ENCODE measurements at places on chromosomes 1 and 21.

GRCh38 chr1:47926461-47926999, 70.7 kb downstream of the TRABD2B start:
- DNase-seq: no peak

- DNase-seq: peak; percentile 86
Measured at GRCh38 chr1:9110669-9111356, 18.1 kb downstream of the GPR157 start.

GRCh38 chr1:32336963-32337675, 1.1 kb upstream of the MARCKSL1 start:
- DNase-seq: no peak

GRCh38 chr1:157438613-157439012, 113.7 kb downstream of the FCRL5 start:
- no peak for DNase-seq

DNA sequence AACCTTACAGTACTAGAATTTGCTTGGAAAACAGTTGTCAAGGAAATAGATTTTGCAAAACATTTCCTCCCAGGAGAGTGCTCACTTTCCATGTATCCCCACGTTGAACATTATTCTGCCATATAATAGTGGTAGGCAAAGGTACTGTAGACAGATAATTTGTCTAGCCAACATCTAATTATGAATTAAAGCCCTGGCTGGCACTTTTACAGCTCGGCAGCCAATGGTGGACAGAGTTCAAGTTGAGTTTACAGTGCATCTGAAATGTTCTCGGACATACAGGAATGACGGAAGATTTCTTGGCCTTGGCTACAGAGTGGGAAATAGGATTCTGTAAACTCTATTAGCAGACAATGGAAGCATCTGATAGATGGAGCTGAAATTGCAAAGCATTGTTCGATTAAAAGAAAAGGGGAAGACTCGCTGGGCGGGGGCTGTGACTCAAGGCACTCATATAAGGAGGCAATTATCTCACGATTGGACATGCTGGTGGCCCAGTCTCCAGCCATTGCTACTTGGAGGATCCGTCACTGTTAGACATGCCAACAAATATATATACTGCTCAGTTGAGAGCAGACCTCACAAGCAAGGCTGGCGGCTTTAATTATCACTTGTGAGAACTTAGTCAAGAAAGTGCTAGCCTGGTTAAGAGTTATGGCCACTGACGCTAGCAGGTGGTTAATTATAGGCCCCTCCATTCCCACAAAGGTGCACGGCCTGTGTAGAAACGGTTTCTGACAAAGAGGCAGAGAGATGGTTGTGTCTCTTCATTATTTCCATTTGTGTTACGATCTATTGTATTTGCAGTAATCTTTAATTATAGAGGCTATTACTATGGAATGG, 48.0 kb downstream of the MAN1C1 start:
- DNase-seq: no peak

- DNase-seq: peak; percentile 89
Measured at GRCh38 chr1:204350857-204351573, 8.7 kb downstream of the PLEKHA6 start.

GRCh38 chr1:91555821-91556531, 55.3 kb downstream of the CDC7 start:
- no peak for DNase-seq

DNA sequence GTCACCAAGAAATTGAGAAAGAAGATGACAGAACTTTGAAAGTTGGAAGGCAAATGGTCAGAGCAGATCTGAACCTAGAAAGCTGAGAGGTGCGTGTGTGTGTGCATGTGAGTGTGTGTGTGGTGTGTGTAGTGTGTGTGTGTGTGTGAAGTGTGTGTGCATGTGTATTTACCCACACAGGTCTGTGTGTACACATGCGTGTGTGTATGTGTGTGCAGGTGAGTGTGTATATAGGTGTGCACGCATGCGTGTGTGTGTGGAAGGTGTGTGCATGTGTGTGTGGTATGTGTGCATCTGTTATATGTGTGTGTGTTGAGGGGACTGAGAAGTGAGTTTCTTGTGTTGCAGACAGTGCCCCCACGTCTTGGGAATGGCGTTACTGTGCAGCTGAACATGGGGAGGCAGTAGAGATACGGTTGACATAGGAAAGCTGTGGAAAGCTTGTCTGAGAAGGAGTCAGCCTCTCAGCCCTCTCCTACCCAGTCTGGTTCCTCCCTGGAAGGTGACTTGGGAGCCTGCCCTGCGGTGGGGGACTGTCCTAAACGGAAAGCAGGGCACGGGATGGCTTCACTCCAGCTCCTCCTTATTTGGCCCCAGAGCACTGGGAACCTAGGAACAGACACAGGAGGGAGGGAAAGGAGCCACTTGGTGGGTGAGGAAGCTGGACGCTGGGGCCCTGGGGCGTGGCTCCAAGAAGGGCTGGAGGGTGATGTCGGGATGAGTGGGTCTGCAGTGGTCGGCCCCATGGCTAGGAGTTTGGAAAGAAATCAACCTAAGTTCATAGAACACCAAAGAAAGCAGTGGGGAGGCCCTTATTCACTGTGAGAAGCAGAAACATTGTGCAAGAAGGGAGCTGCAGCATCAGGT, 97.2 kb downstream of the PCBP3 start:
- no peak for DNase-seq

DNA sequence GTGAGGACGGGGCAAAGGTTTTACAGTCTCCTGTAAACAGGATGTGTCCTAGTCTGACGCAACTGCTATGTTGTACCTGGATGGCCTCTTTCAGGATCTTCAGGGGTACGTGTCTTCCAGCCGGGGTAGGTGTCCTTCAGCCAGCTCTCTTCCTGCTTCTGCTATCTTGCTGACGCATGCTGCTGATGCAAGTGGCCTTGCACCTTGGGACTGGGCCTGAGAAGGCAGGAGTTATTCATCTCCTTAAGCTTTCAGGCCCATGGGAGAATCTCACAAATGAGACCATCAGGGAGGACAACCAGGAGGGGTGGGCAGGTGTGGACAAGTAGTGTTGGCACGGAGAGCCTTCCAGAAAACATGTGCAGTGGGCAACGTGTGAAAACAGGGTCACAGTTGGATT, 7.9 kb upstream of the SPRR1B start:
- DNase-seq: no peak

DNA sequence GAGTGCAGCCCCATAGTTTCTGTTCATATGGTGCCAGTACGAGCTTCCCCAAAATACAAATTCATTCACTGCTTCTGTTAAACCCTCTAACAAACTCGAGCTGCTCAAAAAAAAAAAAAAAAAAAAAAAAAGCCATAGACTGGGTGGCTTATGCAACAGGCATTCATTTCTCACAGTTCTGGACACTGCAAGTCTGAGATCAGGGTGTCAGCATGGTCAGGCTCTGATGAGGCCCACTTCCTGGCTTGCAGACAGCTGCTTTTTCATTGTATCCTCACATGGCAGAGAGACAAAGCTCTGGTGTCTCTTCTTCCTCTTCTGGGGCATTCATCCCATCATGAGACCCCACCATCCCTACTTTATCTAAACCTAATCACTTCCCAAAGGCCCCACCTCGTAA, 121.6 kb downstream of the PTBP2 start:
- DNase-seq: no peak

GRCh38 chr1:100879422-100879821, 15.2 kb downstream of the EXTL2 start:
- no peak for DNase-seq

GRCh38 chr1:94863297-94863911, 43.2 kb downstream of the SLC44A3 start:
- no peak for DNase-seq

DNA sequence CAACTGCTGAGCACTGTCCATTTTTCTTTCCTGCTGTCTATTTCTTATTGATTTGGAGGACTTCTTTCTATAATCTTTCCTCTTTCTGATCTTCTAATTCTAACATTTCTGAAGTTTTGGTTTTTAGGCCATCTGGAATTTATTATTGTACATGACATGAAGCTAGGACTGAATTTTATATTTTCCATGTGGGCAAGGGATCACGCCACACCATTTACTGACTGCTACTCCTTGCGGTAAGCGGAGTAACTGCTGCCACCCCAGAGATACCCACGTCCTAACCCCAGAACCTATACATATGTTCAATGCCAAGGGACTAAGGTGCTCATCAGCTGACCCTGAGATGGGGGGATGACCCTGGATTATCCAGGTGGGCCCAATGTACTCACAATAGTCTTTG, 70.6 kb downstream of the NPHP4 start:
- no peak for DNase-seq

- no peak for DNase-seq
Measured at GRCh38 chr1:38213646-38214434, 167.2 kb upstream of the POU3F1 start.

GRCh38 chr1:33367485-33368405, 46.8 kb upstream of the A3GALT2 start:
- peak; percentile 85 for DNase-seq

DNA sequence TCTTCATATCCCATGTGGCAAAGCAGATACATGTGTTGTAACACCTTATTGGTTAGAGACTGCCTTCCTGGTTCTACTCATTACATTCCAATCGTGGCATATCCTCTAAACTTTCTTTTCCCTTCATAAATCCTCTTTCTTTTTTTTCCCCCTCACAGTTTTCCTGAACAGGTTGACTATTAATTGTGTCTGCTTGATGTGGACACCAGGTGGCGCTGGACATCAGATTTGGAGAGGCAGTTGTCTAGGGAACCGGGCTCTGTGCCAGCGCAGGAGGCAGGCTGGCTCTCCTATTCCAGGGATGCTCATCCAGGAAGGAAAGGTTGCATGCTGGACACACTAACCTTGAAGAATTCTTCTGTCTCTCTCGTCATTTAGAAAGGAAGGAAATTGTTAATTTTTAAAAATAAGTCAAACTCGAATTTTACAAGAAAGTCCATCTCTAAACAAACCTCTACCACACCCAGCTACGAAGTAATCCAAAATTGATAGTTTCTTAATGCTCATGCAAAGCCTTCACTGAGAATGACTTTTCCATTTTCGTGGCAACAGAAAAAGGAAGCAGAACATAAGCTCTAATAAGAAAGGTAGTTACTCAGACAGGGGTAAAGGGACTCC, 59.4 kb upstream of the ASB17 start:
- peak; percentile 85 for DNase-seq

GRCh38 chr1:59018446-59018845, 234.6 kb upstream of the JUN start:
- DNase-seq: no peak

DNA sequence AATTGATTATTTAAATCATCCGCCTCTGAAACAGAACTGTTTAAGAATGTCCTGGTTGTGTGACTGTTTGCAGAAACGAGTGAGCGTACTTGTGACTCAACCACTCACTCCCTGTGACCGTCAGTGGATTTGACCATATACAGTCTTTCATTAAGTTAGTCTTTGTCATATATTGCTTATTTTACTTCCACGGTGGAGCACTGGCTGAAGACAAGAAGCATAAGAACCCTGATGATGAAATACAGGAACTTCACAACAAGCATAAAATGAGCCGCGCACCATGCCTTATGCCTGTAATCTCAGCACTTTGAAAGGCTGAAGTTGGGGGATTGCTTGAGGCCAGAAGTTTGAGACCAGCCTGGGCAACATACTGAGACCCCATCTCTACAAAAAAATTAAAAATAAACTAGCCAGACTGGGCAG, 194.0 kb downstream of the TOMM20 start:
- no peak for DNase-seq

DNA sequence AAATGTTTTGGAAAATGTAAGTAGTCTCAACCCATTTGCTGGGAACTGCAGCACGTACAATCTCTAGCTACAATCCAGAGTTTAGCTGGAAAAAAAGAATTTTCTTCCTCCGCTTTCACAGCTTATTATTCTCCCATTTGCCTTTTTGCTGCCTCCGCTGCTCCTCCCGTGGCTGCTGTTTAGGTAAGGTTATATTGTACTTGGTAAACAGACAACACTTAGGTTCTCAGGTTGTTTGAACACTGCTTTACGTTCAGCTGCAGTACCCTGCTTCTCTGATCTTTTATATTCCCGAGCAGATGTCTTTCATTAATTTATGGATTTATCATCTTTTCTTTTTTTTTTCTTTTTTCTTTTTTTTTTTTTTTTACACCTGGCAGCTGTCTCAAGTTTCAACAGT, 14.3 kb downstream of the PROX1 start:
- DNase-seq: no peak

GRCh38 chr1:248737457-248737856, 18.1 kb downstream of the LYPD8 start:
- no peak for DNase-seq

DNA sequence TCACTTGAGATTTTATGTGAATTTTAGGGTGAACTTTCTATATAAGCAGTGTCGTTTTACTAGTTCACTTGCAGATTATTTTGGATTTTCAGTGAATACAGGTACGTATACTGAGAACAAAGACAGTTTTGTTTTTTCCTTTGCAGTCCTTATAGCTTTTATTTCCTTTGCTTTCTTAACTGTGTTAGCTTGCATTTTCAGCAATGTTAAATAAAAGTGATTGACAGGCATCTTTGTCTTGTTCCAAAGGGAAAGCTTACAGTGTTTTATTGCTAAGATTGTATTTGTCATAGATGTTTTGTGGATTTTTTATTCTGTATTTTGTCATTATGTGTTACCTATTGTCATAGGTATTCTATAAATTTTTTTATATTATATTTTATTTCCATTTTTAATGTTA, 53.3 kb upstream of the FASLG start:
- DNase-seq: no peak

GRCh38 chr21:35207322-35207721, 158.2 kb upstream of the RUNX1 start:
- DNase-seq: no peak

DNA sequence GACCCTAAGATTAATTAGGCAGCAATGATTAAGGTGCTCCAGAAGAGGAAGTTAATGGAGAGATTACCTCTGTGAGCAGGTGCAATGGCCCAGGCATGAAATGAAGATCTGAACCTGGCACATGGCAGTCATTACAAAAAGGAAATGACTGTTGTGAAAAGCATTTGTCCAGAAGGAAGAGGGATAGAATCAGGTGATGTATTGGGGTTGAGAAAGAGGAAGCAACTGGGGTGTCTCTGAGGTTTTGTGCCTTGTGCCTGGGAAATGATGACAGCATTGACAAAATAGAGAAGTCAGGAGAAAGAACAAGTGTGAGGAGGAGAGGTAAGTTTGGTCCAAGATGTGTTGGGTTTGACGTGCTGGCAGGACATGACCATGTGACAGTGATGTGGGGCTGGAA, 5.6 kb downstream of the CRCT1 start:
- no peak for DNase-seq

DNA sequence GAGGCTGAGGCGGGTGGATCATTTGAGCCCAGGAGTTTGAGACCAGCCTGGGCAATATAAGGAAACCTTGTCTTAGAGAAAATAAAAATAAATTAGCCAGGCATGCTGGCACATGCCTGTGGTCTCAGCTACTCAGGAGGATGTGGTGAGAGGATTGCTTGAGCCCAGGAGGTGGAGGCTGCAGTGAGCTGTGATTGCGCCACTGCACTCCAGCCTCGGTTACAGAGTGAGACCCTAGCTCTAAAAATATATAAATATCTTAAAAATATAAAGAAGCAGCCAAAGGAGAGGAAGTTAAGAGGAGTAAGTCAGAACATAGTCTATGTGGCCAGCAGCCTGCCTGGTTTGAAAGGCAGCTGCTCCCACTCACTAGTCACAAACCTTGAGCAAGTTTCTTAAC, 4.5 kb upstream of the IL10RB start:
- DNase-seq: no peak
